ENCODE measurements at places on chromosomes 11 and 22.

DNA sequence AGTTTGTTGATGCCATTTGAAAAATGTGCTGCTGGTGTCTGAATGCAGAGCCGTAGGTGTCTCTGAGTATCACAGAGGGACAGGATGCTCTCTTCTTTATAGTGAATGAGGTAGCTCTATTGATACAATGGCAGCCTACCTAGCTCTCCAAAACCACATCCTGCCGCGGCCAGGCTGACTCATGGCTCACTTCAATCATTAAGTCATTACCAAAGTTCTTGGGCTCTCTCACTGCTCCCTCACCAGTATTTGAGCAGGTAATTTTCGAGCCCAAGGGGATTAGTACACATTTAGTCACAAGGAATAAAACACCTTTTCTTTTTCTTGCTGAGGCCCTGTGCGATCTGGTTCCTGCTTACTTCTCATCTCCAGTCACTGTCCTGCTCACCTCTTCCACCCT is 509.0 kb upstream of the LARGE1 start:
- DNase-seq = no peak

DNA sequence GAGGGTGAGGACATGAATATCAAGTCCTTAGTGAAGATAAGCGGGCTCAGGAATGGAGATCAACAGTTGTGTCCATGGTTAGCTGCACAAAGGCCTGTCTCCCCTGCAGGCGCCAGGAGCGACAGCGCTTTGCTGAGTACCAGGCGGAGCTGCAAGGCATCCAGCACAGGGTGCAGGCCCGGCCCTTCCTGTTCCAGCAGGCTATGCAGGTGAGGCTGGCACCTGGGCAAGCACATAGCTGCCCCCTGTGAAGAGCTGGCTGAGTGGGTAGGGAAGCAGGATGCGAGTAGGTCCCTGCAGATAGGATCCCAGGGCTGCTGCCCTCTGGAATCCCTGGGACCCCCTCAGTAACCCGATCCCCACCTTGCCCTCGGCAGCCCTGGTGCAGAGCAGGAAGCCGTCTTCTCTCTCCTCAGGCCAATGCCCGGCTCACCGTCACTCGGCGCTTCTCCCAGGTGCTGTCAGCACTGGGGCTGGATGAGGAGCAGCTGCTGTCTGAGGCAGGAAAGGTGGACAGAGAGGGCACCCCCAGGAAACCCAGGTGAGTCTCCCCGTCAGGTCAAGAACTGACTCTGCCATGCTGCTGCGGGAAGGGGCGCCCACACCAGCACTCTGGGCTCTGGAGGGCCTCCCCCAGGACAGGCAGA is 2.6 kb upstream of the SART1 start:
- DNase-seq = no peak

GRCh38 chr11:130882138-130882551 is 34.1 kb downstream of the SNX19 start:
- DNase-seq = no peak

- no peak for DNase-seq
Measured at GRCh38 chr11:73152861-73153483, 10.9 kb upstream of the FCHSD2 start.

DNA sequence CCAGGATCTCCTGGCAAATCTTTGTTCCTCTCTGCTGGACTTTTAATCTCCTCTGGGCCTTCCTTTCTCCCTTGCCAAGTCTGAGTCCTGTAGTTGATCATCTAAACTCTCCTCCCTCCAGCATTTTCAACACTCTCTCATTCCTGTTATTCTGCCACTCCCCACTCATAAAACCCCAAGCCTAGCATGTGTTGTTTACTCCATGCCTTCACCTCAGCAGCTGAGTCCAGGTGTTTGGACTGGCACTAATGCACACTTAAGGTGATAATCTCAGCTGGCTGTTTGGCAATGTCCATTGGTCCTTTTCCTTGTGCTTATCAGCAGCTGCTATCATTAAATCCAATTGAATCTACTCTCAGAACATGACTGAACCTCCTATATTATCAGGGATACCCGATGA is 876.8 kb upstream of the TENM4 start:
- DNase-seq = no peak

All from SIG-M5 (cell line).